ENCODE measurements at places on chromosomes 1 and 21. TPM values are rescaled to one million over a fixed set of nuclear protein-coding genes. Genes with fewer than 3 reads are reported as not detected.

The CRNN gene
- not detected for total RNA-seq

The TNFSF18 gene
- total RNA-seq: not detected

The NHLH1 gene
- total RNA-seq: 10.6 TPM

The NPPA gene
- not detected for total RNA-seq

The SMCP gene
- total RNA-seq: not detected

The ANKRD65 gene
- 0.89 TPM for total RNA-seq

The HPDL gene
- 10.6 TPM for total RNA-seq
